ENCODE measurements at places on chromosomes 5 and 9.
A peak's percentile ranks its signal among the peaks of the same experiment; 100 is the strongest.

DNA sequence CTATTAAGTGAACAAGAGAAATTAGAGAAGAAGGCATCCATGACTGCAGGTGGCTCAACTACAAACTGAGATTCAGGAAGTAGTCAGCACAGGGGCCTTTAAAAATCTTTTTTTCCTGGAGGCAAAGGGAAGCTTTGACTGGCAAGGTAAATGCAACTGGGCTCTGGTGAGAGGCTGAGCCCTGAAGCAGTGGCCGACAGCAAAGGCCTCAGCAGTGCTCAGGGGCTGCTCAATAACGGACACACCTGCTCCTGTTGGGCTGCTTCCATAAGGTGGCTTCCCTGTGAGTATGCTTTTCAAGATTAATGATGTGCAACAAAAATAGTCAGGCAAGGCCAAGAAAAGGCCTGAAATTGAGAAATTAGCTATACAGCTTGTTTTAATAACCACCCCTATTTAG is 134.2 kb upstream of the RGMB start:
- DNase-seq: no peak

- peak; percentile 1 for DNase-seq
Observed at GRCh38 chr9:27888661-27889295, 315.5 kb upstream of the C9orf72 start.

GRCh38 chr9:33239921-33240320 is at the start of gene SPINK4:
Gene SPINK4 (plus strand): TSS chr9:33240167. CDS start chr9:33240209, 42 bp downstream.
- no peak for DNase-seq

GRCh38 chr5:14355391-14355790 is 212.2 kb downstream of the TRIO start:
- no peak for DNase-seq

GRCh38 chr5:62029303-62029702 is 276.7 kb upstream of the KIF2A start:
- no peak for DNase-seq

DNA sequence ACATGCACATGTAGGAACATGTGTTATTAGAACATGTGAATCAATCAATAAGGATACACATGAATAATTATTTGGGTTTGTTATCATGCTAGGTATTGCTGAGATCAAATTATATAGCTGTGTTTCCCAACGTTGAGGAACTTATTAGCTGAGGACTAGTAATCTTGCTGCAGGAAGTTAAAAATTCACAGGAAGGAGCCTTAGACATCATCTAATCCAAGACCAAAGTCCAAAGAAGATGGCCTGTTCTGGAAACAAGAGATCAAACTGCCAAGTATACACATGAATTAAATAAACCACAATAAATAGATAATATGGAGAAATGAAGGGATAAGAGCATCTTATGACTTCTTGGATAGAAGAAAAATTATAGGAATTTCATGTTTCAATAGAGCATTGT is 19.9 kb downstream of the POU5F2 start:
- DNase-seq: no peak

- DNase-seq: no peak
Observed at GRCh38 chr5:56637321-56637920, 177.9 kb upstream of the MAP3K1 start.

DNA sequence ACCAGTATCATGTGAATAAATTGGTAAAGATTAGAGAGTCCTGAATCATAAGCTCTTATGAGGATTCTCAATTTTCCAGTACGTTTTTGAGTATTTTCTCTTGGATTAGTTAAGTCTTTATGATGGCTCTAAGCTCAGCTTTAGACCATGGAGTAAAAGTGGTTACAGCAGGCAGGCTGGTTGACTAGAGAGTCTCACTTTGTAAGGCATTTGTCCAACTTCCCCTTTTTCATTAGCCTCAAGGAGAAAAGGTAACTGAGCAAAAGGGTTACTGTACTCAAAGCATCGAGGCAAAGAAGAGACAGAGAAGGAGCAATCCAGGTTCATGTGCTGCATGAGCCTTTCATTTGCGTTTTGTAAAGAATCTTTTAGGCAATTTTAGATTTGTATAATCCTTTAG is 8.5 kb downstream of the NOP16 start:
- DNase-seq: no peak

- DNase-seq: no peak
Observed at GRCh38 chr5:8683496-8683895, 814.5 kb downstream of the MTRR start.

GRCh38 chr9:70049672-70050271 is 6.1 kb downstream of the MAMDC2 start:
- no peak for DNase-seq

DNA sequence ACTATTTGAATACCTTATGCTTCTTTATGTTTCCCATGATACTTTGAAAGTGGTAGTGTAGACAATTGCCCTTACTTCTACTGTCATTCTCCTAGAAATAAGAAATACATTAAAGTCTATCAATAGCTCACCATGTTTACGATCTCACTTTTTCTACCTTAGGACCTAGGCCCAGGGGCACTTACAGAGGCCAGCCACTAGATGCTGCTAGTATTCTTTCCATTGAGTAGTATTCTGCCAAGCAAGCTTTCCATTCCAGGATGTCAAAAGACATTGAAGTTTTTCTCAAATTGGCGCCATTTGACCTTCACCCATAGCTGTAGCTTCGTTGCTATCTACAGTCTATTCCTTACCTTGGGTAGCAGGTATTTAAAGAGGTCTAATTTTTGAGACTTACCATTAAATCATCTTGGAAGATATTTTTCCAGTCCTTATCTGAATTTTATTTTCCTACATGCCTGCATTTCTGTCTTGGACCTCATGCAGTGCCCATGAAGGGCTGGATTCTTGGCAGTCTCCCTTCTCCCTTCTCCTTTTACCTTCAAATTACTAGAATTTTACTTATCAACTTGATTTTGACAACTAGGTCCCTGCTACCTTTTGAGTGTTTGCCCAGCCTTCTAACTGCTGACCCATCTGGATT is 246.0 kb upstream of the NUDT12 start:
- DNase-seq: no peak

GRCh38 chr5:125668884-125669283 is 754.3 kb upstream of the GRAMD2B start:
- DNase-seq: no peak

DNA sequence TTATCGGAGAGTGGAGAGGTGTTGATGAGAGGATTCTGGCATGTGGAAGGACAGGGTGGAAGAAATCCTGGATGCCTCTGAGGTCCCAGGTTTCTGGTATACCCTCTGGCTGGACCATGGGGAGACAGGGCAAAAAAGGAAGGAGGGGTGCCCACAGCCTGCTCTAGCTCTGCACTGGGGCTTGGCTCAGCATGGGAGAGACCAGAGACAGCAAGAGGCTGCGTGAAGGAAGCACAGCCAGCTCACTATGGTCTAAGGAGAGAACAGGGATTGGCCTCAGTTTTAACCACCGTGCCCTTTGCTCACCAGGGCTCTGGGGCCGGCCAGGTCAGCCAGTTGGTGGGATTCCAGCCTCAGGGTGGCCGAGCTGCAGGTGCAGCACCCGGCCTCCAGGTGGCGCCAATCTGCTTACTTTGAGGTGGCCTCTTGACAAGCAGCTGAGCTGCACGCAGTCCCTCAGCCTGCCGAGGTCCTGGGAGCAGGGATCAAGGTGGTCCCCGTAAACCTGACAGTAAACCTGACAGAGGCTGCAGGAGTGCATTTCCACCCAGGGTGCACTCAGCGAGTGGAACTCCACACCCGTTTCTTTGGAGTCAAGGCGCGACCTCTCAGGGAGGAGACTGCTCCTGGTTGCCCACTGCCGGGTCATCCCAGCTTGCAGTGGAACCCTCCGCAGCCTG is 25.0 kb upstream of the SPTLC1 start:
- DNase-seq: peak; percentile 57

- no peak for DNase-seq
Observed at GRCh38 chr5:132422720-132423437, 53.4 kb downstream of the SLC22A5 start.

DNA sequence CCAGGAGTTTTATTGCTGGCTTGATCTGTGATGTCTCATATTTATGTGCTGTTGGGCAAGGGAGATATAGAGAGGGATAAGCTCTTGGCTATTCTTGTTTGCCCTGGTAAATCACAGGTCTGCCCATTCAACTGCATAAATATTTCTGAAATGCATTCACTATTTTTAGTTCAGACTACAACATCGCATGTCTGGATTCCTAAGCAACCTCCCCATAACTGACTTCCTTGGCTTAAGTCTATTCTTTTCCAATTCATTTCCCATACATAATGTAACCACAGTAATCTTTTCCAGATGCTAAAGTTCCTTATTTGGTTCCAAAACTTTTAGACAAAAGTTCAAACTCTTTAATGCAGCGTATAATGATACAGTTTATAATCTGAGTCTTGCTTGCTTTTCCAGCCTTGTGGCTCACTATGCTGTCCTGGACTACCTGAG is 321.4 kb upstream of the ACTBL2 start:
- DNase-seq: no peak

DNA sequence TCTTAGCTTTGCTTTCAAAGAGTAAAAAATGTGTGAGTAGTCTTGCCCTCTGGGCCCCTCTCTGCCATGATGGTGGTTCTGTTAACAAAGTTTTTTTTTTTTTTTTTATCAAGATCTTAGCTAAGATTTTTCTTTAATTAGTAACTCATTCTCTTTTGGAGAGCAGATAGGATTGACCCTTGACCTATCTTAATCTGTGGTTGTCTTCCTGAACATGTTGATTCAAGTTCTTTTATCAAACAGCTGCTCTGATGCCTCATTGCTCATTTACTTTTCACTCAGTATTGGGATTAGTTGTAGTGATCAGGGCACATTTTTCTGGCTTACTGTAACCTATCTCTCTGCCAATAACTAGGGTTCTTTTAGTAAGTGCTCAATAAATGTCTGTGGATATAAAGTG is 106.3 kb downstream of the PCSK5 start:
- DNase-seq: no peak

- DNase-seq: no peak
Observed at GRCh38 chr5:39500551-39501175, 75.9 kb upstream of the DAB2 start.

DNA sequence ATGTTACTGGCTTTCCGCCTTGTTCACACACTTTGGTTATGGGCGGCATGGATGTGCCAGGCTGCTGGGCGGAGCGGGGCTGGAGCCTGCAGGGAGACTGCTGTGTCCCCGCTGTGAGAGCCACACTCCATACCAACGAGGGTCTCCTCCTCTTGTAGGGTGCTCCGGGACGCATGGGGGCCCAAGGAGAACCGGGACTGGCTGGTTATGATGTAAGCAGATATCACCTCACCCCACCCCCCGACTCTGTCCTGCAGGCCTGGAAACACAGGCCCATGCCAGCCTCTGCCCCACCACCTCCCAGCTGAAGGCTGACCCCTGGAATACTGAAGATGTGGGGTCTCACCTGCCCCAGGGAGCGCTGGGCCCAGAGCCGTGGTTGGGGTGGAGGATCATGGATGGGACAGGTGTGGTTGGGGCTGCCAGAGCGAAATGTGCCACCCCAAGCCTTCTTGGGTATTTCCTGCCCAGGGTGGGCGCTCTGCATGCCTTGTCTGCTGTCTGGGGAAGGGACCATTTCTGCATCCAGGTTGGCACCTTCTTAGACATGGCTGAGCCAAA is 39.3 kb upstream of the ORM1 start:
- no peak for DNase-seq

- DNase-seq: no peak
Observed at GRCh38 chr5:107831612-107832395, 161.1 kb upstream of the EFNA5 start.

GRCh38 chr5:180596668-180597231 is 5.5 kb upstream of the SCGB3A1 start:
- DNase-seq: no peak

DNA sequence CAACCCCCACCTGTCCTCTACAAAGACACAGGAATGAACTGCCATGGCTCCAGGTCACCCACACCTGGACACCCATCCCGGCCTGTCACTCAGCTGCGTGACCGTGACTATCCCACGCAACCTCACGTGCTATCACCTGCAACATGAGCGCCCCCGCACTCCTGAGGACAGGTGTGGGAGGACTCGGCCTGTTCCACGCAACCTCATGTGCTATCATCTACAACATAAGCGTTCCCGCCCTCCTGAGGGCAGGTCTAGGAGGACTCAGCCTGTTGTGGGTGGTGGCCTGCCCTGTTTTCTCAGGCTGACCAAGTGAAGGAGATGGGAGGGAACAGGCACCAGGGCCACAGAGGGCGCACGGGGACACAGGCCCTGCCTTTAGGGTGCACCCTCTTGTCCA is 4.1 kb downstream of the QSOX2 start:
- DNase-seq: no peak

- DNase-seq: no peak
Observed at GRCh38 chr5:151718153-151718552, 31.4 kb upstream of the SPARC start.

DNA sequence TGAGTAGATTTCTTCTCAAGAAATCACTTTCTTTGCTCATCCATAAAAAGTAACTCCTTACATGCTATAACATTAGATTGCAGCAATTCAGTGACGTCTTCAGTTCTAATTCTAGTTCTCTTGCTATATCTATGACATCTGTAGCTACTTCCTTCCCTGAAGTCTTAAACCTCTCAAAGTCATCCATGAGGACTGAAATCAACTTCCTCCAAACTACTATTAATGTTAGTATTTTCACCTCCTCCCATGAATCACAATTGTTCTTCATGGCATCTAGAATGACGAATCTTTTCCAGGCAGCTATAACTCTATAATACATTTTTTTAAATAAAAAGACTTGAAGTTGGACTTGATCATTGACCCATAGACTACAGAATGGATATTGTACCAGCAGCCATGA is 46.2 kb upstream of the PRRC1 start:
- no peak for DNase-seq

DNA sequence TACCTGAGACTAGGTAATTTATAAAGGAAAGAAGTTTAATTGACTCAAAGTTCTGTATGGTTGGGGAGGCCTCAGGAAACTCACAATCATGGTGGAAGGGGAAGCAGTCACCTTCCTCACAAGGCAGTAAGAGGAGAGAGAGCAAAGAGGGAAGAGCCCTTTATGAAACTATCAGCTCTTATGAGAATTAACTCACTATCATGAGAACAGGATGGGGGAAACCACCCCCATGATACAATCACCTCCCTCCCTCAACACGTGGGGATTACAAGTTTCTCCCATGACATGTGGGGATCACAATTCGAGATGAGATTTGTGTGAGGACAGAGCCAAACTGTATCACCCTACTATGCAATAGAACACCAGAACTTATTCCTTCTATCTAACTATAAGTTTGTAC is 27.9 kb downstream of the CD274 start:
- no peak for DNase-seq

DNA sequence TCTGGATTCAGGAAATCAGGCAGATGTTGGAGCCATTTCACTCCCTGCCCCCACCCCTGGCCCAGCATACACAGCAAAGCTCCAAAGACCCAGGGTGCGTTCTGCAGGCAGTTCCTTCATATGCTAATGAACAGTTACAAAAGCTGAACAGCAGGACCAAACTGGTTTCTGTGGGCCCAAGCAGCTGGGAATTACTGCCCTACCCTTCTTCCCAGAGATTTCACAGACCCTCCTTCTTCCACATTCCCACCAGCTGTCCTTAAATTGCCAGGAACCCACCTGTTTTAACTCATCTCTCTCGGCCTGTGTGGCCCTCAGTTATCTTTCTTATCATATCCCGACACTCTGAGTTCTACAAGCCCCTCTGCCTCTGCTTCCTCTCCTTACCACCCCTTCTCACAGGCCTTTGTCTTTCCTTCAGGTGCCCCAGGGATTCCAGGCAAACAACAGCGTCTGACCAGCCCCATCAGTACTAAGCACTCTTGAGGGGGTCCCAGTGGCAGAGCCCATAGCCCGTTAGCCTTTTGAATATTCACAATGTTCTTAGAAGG is 10.6 kb upstream of the F2RL1 start:
- DNase-seq: no peak
